ENCODE measurements at places on chromosomes 11 and 22.
A peak's percentile ranks its signal among the peaks of the same experiment; 100 is the strongest.

- DNase-seq: no peak
Measured at GRCh38 chr11:10204021-10204420, 90.0 kb downstream of the SBF2 start.

DNA sequence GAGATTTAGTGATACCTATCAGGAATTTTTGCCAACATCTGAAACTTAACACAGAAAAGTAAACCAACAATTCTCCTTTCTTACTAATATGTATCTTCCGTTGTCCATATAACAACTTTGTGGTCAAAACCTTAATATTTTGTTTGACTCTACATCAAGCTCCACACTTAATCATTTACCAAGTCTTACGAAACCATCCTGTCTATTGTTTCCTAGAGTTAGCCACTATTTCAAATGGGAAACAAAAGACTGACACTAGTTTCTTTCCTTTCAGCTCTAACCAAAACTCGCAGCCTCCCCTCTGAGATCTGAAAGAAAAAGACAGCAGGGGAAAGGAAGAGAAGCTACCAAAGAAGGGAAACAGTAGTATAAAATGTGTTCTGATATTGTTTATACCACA, 26.5 kb upstream of the PRDM10 start:
- DNase-seq: no peak

DNA sequence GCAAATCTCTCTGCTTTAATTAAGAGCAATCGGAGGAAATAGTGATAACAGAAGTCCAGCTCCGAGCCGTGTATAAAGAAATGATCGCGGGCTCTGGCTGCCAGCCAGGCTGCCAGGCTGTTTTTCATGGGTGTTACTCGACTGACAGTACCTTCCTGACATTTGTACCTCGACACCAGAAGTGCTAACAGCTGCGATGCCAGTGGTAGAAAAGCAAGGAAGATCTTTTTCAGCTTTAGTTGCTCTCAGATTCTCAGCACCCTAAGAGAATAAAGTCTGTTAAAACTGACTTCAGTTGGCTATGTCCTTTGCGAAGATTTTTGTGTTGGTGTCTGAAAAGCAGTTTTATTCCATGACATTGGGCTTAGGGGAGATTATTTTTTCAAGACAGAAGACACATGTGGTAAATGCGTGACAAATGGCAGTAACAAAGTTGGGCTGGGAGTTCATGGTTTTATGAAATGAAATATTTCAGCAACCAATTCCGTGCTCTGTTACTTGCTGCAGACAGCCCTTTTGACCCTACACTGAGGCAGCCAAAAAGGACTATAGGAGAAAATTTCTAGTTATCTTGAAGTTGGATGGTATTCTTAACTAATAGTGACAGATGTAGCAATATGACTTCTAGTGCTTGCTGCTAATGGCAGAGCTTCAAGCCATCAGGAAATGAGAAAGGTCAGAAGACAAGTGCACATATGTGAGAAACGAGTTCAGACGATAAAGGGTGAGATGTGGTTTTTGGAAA, 296.2 kb downstream of the CNTN5 start:
- DNase-seq: no peak

- DNase-seq: no peak
Measured at GRCh38 chr11:40291741-40292140, 1167.7 kb downstream of the LRRC4C start.

GRCh38 chr22:48711031-48711431, 1116.6 kb downstream of the BRD1 start:
- DNase-seq: no peak

GRCh38 chr11:3225159-3225758, 6.6 kb upstream of the MRGPRG start:
- DNase-seq: no peak

DNA sequence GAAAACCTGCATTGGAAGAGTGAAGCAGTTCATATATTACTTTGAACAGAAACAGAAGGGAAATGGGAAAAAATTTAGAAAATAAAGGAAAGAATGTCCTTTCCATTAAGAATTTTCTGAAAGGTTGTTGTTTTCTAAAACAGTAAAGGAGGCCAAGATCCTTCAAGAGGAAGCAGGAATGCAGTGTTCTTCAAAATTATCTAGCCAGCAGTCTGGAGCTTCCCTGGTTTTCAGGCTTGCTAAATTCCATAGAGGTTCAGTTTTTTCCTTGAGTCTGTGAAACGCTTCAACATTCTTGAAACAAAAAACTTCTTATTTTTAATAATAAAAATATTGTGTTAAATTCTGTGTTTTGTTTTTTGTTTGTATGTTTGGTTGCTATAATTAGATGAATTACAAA, 189.0 kb upstream of the ANO3 start:
- no peak for DNase-seq

DNA sequence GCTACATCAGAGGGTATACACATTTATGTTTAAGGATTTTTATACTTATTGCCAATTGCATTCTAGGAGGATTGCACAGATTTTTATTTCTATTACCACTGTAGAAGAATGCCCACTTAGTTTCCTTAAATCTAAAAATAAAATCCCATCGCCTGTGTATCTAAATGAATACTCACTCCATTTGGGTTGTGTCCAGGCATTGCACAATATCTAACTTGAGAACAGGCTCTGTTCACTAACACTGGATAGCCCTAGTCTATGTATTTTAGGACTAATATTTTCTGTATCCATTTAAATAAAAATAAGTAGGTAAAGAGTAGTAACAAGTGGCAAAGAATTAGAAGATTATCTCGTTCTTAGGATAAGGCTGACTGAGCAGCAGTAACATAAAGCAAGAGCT, 4.1 kb downstream of the C11orf52 start:
- DNase-seq: no peak

DNA sequence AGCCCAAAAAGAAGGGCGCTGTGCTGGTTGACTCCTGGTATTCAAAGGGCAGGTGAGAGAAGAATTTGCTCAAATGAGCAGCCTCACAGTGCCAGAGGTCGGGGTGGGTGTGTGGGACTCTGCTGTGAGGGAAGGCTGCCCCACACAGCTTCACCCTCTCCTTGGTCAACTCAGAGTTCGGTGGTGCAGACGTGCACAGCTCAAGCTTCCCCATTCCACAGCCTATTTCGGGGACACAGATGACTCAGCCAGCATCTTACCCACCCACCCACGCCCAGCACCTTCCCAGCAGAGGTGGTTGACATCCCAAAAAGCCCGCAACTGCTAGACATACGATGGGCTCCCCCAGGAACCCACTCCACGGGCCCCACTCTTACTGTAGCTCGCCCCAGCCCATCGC, 46.5 kb upstream of the CCND1 start:
- no peak for DNase-seq

GRCh38 chr11:86241956-86242535, 2.5 kb upstream of the EED start:
- no peak for DNase-seq

- no peak for DNase-seq
Measured at GRCh38 chr22:34326901-34327300, 406.6 kb upstream of the LARGE1 start.

- no peak for DNase-seq
Measured at GRCh38 chr11:70464509-70465361, 66.4 kb downstream of the CTTN start.

- no peak for DNase-seq
Measured at GRCh38 chr11:119363081-119363850, 16.8 kb upstream of the MFRP start.

GRCh38 chr11:124717421-124717785, 22.3 kb upstream of the NRGN start:
- DNase-seq: no peak

- no peak for DNase-seq
Measured at GRCh38 chr22:19056951-19057401, 65.2 kb downstream of the DGCR2 start.

DNA sequence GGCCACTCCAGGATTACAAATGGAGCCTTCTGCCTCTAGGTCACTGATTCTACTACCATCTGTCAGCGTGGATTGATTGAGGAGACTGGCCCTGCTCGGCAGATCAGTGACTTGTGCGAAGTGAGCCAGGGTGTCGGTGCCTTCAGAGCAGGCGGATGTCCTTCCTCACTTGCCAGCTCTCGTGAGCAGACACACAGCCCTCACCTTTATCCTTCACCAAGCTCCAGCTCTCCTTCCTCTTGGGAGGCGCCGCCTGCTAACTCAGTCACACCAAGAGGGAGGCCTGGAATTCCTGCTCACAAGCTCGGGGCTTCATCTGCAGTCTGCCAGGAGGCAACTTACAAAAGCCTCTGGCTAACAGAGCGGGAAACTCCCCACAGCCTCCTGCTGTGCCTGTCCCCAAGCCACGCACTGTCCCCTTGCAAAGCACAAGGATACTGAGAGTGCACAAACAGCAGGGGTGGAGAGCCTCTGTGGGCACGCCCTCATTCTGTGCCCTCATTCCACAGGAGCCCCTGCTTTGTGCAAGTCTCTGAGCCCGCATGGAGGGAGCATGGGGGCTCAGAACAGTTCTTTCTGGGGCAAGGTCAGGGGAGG, 3.5 kb upstream of the TCF20 start:
- DNase-seq: no peak

DNA sequence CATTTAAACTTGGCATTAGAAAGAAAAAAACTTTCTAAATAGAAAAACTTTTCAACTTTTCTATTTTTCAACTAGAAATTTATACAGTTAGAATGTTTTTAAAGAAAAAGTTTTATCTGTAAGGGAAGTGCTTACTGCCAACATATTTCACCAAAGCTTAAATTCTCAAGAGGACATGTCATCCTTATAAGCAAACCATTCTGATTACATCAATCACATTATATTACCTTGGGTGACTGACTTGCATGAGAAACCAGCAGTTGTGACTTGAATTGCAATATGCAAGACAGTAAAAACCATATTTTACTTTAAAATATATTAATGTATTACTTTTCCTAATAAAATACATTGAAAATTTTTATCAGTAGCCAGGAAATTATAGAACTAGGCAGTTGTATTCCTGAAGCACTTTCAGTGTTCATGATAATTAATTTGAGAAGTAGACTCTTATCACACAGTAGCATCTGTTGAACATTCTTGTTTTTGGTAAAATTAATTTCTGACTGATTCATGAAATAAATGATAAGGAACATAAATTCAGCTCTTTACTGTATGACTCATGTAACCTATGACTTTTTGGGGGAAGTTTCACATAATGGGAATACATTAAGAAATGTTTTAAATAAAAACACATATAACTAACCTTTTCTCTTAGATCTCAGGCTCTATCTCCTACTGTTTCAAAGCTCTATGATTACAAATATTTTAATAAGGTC, 345.0 kb upstream of the CCDC179 start:
- DNase-seq: no peak

DNA sequence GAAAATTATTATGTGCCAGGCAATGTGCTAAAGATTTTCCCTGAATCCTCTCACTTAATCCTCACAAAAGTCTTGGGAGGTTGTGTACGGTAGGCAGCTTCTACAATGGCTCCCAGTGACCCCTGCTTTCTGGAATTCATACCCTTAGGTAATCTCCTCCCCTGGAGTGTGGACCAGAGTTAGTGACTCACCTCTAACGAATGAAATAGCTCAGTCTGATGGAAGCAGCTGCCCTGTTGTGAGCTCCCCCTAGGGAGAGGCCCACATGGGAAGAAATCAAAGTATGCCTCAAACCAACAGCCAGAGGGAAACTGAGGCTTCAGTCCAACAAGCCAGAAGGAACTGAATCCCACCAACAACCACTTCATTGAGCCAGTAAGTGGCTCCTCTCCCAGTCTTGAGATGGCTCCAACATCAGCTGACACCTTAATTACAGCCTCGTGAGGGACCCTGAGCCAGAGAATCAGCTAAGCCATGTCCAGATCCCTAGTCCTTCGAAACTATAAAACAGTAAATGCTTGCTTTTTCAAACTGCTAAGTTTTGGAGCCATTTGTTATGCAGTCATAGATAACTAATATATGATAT, 98.9 kb upstream of the ISX start:
- no peak for DNase-seq

GRCh38 chr11:7077101-7077500, 11.7 kb upstream of the RBMXL2 start:
- no peak for DNase-seq

- peak; percentile 17 for DNase-seq
Measured at GRCh38 chr11:70826541-70827335, 425.6 kb downstream of the SHANK2 start.

DNA sequence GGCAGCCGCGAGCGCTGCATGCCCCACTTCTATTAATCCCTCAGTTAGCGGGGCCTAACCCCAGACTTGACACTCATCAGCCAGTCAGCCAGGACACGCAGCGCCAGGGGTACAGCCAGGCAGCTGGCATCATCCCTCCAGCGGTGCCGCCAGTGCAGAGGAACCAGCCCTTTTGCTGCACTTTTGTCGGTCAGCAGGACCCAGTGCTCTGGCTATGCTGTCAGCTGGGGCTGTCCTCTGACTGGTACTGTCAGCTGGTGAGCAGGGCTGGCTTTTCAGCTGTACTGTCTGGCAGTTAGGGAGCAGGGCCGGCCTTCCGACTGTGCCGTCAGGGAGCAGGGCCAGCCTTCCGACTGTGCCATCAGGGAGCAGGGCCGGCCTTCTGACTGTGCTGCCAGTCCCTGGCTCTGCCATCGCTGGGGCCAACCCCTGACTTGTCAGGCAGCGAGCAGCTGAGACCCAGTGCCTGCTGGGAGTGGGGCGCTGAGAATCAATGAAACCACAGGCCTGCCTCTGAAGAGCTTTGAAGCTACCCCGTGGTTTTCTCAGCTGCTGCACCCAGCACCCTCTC, 115.4 kb downstream of the KIAA1671 start:
- DNase-seq: no peak

DNA sequence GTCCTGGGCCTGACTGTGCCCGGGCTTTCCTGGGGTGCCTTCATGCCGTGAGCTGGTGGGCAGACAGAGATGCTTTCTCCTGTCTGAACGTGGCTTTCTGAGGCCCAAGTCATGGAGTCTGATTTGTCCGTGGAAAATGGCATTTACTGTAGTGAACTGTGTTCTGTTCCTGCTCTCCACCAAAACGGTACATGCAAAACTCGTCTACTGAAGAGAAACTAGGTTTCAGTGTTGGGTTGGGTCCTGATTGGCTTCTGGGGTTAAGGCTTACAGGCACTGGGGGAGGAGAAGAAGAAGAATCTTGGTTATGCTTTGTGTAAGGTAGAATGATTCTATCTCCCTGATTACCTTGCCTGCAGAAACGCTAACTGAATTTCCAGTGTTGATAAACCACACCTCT, 541.7 kb downstream of the NTM start:
- no peak for DNase-seq

DNA sequence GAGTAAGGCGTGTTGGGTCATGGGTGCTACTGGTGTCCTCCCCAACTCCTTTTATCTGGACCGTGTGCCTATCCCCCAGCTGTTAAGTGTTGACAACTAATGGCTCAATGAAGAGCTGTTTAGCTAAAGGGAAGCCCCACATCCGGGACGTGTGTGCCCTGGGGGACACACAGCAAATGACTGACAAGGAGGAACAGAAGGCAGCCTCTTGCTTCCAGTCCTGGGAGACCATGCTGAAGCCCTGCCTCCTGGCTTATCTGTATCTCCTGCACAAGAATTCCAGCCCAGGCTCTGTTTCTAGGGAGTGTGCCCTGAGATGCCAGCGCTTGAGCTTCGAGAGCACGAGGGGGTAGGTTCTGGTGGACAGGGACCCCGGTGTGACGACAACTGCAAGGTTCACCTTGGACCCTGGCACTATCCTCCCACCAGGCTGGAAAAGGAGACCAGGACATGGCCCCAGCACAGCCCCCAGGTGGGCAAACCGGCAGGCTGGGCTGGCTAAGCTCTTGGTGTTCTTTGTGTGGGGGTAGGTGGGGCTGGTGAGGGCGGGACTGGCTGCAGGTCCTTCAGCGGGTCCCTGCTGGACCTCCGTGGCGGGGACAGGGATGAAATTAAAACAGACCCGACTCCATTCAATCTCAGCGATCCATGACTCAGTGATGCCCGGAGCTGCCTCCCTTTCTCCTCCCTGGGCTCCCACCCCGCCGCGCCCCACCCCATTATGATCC, 21.0 kb downstream of the ASCL2 start:
- no peak for DNase-seq

- DNase-seq: no peak
Measured at GRCh38 chr22:48955351-48956311, 872.0 kb downstream of the BRD1 start.
